ENCODE measurements at places on chromosomes 6 and 20. TPM values are rescaled to one million over a fixed set of nuclear protein-coding genes. Genes with fewer than 3 reads are reported as not detected.

- DNase-seq = no peak
Measured at GRCh38 chr6:52990342-52990741, 4.7 kb downstream of the GSTA4 start.

DNA sequence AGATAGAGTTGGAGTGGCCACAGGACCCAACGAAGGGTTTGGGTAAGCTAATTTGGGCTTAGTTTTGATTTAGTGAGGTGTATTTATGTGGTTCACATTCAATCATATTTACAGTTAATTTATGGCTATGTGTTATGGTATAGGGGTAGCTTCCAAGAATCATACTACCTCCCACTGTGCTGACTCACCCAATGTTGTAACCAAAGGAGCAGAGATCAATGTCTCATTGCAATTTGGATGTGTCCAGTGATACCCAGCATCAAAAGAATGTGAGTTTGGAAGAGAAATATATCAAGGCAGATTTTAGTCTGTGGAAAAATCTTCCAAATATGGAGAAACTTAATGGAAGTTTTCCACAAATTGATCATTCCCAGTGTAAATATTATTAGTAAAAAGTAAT is 25.3 kb upstream of the SMIM8 start:
- no peak for DNase-seq

GRCh38 chr6:116616737-116617053 is 416 bp downstream of the RSPH4A start:
- DNase-seq = no peak

GRCh38 chr20:14259689-14260088 is 77.7 kb downstream of the FLRT3 start:
- no peak for DNase-seq

- no peak for DNase-seq
Measured at GRCh38 chr6:48825501-48826151, 637.4 kb downstream of the MMUT start.

GRCh38 chr20:45258664-45259063 is 4.3 kb upstream of the SLPI start:
- DNase-seq = no peak

DNA sequence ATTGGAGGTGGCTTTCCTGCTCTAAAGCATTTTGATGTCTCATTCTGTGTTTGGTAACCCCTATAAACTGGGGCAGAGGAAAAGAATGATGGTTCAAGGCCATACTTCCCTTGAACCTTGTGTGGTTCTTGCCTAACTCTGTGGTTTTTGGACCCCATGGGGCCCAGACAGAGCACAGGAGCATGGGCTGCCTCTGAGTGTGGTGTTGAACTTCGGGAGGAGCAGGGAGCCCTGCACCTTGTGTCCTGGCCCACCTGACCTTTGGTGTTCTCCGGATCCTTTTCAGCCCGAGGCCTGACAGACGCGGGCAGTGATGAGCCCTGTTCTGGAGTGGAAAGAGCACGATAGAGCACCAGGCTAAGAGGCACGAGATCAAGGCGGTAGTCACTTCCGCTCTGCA is 18.8 kb downstream of the TMEM74B start:
- DNase-seq = no peak

- DNase-seq = peak; percentile 36
Measured at GRCh38 chr6:39892490-39893129, 41.7 kb downstream of the MOCS1 start.

DNA sequence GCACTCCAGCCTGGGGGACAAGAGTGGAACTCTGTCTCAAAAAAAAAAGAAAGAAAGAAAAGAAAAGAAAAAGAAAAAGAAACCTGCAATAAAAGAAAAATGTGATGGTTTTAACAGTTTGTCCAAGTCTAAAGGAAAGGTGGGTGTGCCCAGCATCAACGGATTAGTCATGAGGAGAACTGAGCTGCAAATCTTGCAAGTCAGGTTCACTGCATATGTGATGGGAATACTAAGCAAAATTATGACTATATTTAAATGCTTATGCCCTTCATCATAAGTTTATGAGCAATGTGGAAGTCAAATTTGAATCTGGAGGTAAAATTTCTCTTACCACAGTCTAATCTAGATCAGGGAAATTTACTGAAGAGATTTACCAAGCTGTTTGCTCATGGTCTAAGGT is 13.1 kb upstream of the CDK19 start:
- no peak for DNase-seq

- no peak for DNase-seq
Measured at GRCh38 chr20:5356941-5357340, 40.2 kb upstream of the PROKR2 start.

DNA sequence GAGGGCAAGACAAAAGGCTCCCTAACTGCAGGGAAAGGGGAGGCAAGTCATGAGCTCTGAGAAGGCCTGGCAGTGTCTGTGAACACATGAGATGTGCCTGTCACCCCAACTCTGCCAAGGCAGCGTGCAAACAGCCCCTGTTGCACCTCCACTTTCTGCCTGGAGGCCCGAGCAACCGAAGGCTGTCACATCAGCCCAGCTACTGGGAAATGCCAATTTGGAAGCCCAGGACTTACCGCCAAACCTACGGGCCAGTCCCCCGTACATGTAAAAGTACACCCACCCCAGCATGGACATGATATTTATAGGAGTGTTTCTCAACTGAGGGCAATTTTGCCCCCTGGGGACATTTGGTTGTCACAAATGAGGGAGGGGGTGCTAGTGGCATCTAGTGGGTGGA is 27.3 kb upstream of the RPP40 start:
- no peak for DNase-seq

- DNase-seq = no peak
Measured at GRCh38 chr6:167121335-167121841, 1.5 kb upstream of the CCR6 start.

DNA sequence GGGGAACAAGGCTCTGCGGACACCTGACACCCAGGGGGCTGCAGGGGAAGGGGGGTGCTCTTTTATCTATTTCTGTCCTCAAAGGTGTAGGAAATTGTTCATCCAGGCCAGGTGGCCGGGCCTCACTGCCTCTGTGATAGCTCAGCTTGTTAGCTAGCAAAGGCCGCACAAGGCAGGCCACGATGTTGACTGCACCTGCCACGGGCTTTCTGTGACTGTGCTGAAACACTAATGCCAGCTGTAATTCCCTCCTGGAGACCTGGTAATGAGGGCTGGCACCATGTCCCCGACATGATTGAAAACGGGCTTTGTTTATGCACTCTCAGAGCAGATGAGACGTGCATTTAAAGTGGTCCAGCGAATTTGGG is 61.4 kb upstream of the APCDD1L start:
- DNase-seq = no peak

GRCh38 chr20:19015351-19016139 is 196.9 kb upstream of the SLC24A3 start:
- DNase-seq = no peak

GRCh38 chr6:2865694-2866151 is 24.1 kb upstream of the SERPINB1 start:
- no peak for DNase-seq

- DNase-seq = no peak
Measured at GRCh38 chr6:56688521-56688920, 45.8 kb upstream of the DST start.

DNA sequence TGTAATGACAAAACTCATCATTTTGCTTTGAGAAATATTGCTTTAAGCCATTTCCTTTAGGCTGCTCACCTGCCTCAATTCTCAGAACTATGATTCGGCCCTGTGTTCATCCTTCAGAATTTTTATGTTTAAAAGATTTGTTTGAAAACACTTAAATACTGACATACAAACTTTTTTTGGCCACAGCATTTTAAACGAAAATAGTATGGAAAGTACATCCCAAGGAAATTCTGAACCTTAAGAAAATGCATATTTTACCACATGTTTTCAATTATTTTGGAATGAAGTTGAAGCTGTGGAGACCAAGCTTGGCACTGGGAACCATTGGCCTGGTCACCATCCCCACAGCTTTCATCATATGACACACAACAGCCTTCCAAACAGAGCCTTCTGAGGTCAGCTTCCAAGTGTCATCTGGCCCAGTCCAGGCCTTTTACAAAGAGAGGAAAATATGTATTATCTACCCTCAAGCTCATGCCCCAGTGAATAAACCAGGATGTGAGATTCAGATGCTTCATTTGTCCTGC is 83.3 kb downstream of the SOD2 start:
- DNase-seq = no peak

DNA sequence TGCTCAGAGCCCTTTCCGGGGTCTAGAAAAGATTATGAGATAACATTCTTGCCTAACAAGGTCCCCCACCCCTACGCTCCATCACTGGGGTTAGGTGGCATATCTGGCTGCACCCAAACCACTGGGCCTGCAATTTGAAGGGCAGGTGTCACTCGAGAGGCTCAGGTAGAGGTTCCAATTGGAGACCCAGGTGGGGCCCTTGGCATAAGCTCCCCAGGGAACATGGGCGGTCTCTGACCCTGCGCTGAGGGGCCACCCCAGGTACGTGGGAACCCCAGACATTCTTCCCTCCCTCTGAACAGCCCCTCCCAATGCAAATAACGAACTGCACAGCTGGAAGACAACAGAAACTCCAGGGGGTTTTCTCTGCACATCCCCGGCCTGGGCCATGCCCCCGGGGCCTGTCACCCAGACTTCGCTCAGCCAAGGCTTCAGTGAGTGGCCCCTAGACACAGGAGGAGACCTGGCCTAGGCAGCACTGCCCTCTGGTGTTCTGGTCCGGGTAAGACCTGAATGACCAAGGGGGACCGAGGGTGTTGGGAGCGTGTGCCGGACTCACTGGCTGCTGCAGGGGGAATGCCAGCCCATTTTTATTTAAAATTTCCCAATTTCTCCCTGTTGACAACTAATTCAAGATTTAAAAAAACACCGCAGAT is 47.5 kb downstream of the DSTN start:
- no peak for DNase-seq

- peak; percentile 66 for DNase-seq
Measured at GRCh38 chr6:121823437-121823851, 388.0 kb downstream of the GJA1 start.

- no peak for DNase-seq
Measured at GRCh38 chr20:8190043-8190880, 58.2 kb downstream of the PLCB1 start.

DNA sequence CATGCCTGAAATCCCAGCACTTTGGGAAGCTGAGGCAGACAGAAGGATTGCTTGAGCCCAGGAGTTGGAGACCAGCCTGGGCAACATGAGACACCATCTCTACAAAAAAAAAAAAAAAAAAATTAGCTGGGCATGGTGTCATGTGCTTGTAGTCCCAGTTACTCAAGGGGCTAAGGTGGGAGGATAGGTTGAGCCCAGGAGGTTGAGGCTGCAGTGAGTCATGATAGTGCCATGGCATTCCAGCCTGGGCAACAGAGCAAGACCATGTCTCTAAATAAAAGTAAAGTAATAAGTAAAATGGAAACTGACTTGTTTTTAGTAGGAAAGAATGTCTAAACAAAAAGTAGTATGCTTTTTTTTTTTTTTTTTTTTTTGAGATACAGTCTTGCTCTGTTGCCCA is 240.7 kb downstream of the ARID1B start:
- DNase-seq = no peak

GRCh38 chr20:54047048-54047447 is 23.3 kb downstream of the BCAS1 start:
- DNase-seq = no peak

DNA sequence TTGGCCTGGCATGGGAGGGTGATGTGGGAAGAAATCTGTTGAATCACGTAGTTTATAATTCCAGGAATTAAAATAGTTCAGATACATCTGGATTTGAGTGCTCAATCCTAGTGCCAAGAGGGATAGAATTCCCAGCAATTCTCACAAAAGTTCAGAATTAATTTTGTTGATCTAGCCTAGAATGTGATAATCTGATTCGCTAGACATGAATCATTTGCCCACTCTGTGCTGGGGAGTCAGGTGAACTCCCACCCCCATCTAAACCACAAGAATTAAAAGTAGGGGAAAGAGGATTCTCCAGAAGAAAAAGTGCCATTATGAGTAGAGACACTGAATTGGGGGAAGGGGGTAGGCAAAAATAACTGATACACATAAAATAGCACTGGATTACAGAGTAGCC is 85.0 kb downstream of the LIN28B start:
- no peak for DNase-seq

- no peak for DNase-seq
Measured at GRCh38 chr6:99364026-99364425, 14.6 kb upstream of the FAXC start.

GRCh38 chr6:147837540-147837939 is 329.1 kb downstream of the SAMD5 start:
- DNase-seq = no peak

GRCh38 chr6:50842861-50843384 is 24.3 kb downstream of the TFAP2B start:
- no peak for DNase-seq

DNA sequence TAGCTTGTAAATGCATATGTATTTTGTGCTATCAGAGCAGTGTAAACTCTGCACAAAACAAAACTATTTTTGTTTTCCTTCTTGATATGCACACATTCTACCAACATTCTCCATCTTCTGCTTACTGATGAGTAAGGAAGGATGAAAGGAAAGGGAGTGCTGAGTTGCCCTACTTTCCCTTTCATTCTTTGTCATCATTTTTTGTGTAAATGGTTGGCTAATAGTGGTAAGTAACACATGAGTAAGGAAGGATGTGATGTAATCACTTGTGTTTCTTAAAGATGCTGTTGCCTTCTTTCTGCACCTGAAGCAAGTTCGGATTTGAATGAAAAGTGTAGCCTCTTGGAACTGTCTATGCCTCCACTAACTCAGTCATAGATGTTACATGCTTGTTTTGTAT is 4.6 kb upstream of the REV3L start:
- peak; percentile 46 for DNase-seq

DNA sequence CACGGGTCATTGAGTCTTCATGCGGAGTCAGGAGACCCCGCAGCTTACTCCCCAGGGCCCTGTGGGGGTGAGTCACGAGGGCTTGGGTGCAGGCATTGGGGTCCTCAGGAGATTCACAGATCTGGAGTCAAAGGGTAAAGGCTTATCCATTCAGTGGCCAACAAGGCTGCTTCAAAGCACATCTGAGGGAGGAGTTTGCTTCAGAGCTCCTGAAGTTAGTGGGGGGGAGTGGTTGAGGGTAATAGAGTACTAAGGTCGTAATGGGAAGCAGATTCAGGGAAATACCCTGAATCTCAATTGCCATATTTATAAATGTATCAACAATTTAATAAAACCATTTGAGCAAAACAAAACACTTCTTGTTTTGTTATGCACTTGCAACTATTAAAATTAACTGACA is 37.3 kb downstream of the SH3BGRL2 start:
- DNase-seq = no peak

DNA sequence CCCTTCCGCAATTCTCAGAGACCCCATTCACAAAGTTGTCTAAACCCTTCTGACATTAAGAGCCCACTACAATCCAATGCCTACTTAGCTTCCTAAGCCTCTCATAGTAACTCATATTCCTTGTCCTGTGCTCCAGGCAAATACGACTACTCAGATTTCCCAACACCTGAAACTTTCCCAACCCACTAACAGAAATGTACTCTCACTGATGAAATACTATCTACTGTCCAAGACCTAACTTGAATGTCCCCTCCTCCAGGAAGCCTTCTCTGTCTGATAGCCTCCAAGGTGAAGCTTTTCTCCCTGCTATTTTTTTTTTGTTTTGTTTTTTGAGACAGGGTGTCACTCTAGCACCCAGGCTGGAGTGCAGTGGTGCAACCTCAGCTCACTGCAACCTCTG is 30.4 kb downstream of the GPLD1 start:
- no peak for DNase-seq

- no peak for DNase-seq
Measured at GRCh38 chr20:50592282-50593004, 82.3 kb downstream of the PTPN1 start.

TUBB2A gene
- polyA plus RNA-seq = 138 TPM

MACROD2 gene
- 0.02 TPM for polyA plus RNA-seq

NHSL1 gene
- polyA plus RNA-seq = 10.2 TPM

SYNDIG1 gene
- not detected for polyA plus RNA-seq

MAN1A1 gene
- polyA plus RNA-seq = 27.5 TPM

TMEM244 gene
- polyA plus RNA-seq = not detected

DNMT3B gene
- polyA plus RNA-seq = 1.9 TPM

MOG gene
- polyA plus RNA-seq = not detected

PRDM13 gene
- not detected for polyA plus RNA-seq

LIME1 gene
- polyA plus RNA-seq = 1.5 TPM
